ENCODE measurements at places on chromosomes 7 and 10.

DNA sequence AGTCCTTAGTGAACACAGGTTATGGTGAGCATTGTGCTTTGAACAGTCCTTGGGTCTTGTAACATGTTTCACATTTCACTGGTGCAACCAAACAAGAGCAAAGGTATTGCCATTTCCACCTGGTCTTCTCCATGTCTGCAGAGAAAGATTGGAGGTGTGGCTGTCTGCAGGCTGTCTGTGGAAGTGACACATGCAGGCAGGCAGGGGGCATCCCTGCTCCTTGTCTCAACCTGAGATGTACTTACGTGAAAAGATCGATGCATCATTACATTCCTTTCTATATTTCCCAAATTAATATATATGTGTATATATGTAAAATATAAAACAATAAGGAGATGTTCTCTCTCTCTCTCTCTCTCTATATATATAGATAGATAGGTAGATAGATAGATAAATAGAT, 54.3 kb downstream of the LRRC18 start:
- DNase-seq, result no peak

GRCh38 chr7:99790407-99790806, 6.4 kb upstream of the CYP3A4 start:
- no peak for DNase-seq

DNA sequence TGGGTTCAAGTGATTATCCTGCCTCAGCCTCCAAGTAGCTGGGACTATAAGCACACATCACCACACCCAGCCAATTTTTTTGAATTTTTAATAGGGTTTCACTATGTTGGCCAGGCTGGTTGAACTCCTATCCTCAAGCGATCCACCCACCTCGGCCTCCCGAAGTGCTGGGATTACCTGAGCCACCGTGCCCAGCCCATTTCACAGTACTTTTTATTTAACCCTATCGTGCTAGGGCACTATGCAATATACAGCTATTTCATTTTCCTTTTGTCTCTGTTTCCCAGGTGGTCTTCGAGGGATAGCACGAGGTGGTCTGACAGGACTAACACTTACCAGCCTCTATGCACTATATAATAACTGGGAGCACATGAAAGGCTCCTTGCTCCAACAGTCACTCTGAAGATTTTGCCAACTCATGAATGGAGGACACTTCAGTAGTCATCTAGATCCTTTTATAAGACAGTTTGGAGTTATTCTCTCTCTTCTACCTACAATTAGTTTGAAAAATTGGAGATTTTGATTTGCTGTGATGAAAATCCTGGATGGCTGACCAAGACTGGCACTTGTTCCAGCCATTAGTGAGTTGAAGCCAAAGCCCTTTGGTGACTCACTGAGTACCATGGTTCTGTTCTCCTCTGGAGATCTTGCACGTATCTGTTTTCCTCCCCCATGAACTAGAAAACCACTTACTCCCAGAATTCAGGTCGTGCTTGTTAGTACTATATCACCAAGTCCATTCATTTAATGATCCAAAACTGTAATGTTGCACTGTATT, 27.3 kb downstream of the NCOA4 start:
- DNase-seq, result no peak

DNA sequence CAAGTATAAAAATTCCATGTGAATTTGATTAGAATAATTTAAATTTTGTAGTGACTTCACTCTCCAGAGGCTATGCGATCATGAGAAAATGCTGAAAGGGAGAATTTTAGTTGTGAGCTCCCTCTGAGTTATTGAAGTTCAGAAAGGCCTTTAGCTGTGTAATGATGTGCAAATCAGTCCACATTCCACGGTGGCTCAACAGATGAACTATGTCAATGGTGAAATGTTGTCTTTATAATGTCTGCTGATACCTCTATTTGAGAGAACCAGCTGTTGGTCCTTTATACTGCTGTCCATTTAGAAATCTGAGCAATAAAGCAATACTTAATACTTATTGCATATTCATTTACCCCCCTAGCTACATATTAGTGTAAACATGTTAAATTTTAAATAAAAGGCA, 7.1 kb upstream of the ITGB8 start:
- no peak for DNase-seq

- no peak for DNase-seq
Observed at GRCh38 chr7:14420768-14421167, 431.3 kb upstream of the ETV1 start.

GRCh38 chr10:3494131-3494837, 290.7 kb downstream of the KLF6 start:
- no peak for DNase-seq

DNA sequence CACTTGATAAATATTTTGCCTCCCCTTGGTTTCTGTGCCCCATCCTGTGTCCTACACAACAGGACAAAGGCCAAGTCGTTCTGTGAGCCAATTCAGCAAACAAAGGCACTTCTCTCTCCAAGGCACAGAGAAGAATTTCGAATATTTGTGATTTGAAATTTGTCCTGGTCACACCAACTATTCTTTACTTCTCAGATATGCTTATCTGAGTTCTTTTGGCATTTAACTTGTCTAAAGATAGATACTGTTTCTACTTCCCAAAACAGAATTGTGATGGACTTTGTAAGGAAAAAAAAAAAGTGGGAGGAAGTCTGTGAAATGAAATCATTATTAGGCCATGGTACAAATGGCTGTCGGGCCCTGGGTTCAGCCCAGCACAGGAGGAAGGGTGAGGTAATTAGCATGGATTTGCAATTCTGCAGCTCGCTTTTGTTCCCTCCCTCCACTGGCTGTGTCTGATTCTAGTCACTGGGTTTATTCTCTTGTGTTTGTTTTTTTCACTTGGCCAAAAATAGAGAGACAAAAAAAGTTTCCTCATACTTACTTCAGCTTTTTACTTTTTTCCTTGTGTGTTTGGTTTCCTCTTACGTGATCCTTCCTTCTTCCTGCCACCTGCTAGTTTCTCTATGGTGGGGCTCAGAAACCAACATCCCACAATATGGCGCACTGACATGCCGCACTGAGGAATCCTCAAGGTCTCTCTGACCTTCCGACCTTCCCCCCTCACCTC, 108.2 kb upstream of the MKLN1 start:
- DNase-seq, result peak; percentile 85

GRCh38 chr7:101858437-101859385, 41.3 kb downstream of the CUX1 start:
- no peak for DNase-seq

DNA sequence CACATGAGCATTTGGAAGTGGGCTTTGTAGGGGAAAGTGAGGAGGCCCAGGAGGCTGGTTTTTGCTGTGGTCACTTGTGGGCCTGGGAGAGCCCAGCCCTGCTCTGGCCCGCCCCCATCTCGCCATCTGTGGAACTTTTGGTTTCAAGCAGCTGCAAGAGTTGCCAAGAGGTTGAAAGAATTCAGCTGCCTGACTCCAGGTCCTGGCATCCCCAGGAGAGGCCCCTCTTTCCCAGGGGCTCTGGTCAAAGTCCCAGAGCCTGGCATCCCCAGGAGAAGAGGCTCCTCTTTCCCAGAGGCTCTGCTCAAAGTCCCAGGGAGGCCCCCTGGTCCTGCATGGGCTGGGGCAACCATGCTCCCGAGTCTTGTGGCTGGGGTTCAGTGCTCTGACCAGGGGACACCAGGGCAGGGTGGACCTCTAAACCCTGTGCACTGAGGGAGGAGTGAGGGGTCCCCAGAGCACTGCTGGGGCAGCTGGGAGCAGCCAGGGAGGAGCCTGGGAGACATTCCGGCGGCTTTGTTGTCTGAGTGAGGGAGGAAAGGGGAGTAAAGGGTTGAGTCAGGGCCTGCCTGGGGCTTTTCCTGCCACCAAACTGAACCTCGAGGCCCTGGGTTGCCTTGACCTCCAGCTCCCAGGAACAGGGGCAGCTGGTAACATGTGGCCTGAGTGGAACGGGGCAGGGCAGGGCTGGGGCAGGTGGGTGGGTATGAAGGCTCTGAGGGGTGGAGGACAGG, 27.7 kb upstream of the CSGALNACT2 start:
- DNase-seq, result no peak

DNA sequence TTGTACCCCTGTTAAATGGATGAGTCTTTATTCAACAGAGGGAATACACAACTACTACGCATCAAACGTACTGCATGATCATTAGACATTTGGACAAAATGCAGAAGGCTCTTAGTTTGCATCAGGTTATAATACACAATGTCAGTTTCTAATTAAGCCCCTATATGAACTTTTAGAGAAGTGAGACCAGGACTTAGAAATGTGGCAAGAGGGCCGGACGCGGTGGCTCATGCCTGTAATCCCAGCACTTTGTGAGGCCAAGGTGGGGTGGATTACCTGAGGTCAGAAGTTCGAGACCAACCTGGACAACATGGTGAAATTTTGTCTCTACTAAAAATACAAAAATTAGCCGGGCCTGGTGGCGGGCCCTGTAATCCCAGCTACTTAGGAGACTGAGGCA, 76.3 kb upstream of the MGMT start:
- DNase-seq, result no peak

- DNase-seq, result no peak
Observed at GRCh38 chr10:106557053-106557452, 607.5 kb downstream of the SORCS1 start.

DNA sequence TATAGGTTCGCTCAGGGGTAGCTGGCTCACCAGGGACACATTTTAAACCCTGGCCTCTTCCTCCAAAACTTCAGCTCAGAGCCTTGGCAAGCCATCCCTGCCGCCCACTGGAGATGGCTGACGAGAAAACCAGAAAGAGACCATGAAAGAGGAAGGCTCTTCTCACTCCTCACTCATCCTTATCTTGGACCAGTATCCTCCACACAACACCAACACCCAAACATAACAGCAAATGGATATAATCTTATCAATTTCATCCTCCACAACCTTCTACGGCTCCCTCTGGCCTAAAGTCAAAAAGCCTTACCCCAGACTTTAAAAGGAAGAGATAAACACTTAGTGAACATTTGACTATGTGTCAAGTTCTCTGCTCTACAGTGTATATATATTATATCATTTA, 26.9 kb downstream of the DLG5 start:
- no peak for DNase-seq

GRCh38 chr7:71237945-71238344, 106.0 kb downstream of the GALNT17 start:
- DNase-seq, result no peak

- no peak for DNase-seq
Observed at GRCh38 chr7:18655912-18656311, 160.4 kb downstream of the HDAC9 start.

DNA sequence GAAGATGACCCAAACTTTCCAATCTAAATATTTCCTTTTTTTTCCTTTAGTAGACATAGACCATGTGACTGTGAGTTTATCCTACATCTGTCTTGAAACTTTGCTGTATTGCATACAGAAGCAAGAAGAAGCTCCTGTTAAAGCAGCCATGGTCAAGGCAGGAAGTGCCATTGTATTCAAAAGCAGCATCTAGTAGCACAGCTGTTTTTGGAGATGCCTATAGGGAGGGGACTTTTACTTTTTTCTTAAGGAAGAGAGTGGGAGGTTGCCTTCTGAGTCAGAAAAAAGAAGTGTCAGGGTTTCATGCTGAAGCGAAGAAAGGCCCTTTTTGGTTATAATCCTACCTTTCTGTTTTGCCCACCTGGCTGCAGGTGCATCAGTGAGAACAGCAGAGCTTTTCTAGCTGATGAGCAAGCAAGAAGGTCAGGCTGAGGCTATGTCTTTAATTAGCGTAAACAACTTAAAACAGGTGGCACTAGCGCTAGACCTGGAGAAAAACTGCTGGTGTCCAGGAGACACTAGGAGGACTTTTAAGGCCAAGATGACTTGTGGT, 234.1 kb upstream of the AGK start:
- no peak for DNase-seq

- DNase-seq, result no peak
Observed at GRCh38 chr10:88270061-88270808, 312.9 kb downstream of the RNLS start.

- DNase-seq, result no peak
Observed at GRCh38 chr10:55091691-55092328, 290.8 kb upstream of the PCDH15 start.

DNA sequence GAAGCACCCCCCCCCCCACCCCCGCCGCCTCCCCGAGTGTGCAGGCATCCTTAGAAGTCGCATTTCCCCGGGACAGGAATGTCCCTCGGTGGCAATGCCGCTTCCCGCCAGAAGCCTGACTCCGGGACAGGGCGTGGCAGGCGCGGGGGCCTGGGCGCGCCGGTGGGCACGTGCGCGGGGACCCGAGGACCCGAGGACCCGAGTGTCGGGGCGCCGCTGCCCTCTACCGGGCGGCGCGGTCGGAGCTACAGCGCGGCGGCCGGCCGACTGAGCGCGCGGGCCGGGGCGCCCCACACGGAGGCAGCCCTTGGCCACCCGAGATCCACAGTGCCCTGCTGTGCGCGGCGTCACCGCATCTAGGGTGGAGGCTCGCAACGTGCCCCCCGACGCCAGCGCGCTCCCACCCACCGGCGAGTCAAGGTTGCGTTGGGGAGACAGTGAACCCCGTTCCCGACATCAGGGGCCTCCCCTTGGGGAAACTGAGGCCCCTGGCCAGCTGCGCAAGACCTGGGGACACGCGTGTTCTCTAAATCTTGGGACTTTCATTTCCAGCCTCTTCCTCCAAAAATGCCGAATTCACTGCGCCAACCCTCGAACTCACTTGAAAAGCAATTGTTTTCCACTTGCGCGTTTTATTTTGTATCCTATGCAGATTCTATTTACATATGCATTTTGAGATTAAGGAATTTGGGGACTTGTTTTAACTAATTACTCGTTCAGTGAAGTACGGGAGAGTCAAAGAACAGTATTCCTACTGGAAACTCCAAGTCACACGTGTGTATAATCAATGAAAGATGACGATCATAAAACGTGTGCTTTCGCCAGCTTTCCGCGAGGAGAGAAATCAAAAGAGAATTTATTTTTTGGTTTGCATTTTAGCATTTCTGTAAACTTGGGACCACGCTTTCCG, 3.1 kb upstream of the CUX1 start:
- DNase-seq, result peak; percentile 84

GRCh38 chr10:6507311-6507710, 72.8 kb downstream of the PRKCQ start:
- DNase-seq, result no peak

DNA sequence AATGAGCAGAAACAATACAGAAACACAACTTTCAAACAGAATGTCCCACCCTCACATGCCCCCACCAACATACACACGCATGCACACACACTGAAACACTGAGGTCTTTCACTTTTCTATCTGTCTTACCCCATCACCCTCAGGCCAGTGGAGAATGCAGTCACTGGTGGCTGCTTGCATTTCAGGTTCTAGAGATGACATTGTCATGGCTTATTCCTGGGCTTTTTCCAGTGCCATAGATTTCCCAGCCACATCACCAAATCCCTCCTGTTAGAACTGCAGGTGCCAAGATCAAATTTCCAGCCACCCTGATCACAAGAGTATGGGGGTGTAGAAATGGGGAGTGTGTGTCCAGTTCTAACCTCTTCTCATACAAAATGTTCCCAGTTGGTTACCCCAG, 68.4 kb downstream of the CACNA2D1 start:
- no peak for DNase-seq

- DNase-seq, result no peak
Observed at GRCh38 chr7:39458061-39458745, 108.0 kb upstream of the YAE1 start.

DNA sequence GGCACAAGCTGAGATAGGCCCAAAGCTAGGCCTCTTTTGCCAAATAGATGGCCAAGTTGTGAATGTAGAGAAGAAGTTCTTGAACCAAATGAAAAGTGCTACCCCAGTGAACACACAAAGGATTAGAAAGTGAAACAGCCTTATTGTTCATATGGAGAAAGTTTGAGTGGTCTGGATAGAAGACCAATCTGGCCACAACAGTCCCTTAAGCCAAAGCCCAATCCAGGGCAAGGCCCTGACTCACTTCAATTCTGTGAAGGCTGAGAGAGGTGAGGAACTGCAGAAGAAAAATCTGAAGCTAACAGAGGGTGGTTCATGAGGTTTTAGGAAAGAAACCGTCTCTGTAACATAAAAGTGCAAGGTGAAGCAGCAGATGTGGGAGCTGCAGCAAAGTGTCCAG, 18.7 kb upstream of the ATP6V0A4 start:
- no peak for DNase-seq

GRCh38 chr10:63042256-63042655, 90.9 kb upstream of the NRBF2 start:
- DNase-seq, result no peak
